ENCODE measurements at places on chromosomes 5 and 9. TPM values are rescaled to one million over a fixed set of nuclear protein-coding genes. Genes with fewer than 3 reads are reported as not detected.

GRCh38 chr9:78314953-78315870, 18.3 kb downstream of the PSAT1 start:
- no peak for DNase-seq

Gene IL3
- polyA plus RNA-seq, result not detected

Gene GAPVD1
- polyA plus RNA-seq, result 25.5 TPM

DNA sequence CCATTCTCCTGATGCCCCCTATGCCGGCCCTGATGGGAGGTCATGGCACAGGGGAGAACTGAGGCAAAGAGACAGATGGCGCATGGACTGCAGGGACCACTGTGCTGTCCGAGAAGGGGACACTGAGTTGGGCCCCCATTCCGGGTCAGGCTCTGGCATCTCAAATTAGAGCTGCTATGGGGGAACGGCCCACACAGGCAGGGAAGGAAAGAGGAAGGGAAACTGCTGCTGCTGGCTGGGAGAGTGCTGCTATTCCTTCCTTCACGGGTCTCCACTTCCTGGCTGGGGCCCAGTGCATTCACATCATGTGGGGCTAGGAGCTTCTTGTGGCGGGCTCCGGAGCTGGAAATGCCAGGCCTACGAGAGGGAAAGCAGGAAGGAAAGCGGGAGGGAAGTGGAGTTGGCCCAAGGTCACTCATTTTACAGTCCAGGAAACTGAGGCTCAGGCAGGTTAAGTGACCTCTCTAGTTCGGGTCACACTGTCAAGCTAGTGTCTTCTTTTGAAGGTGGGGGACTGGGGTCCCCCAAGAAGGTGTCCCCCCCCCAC, 1.3 kb upstream of the CARD19 start:
- no peak for DNase-seq

Gene ACOT12
- 2.9 TPM for polyA plus RNA-seq

GRCh38 chr5:6455571-6456200, 7.0 kb downstream of the UBE2QL1 start:
- DNase-seq, result no peak

Gene PRLR
- 24.7 TPM for polyA plus RNA-seq

DNA sequence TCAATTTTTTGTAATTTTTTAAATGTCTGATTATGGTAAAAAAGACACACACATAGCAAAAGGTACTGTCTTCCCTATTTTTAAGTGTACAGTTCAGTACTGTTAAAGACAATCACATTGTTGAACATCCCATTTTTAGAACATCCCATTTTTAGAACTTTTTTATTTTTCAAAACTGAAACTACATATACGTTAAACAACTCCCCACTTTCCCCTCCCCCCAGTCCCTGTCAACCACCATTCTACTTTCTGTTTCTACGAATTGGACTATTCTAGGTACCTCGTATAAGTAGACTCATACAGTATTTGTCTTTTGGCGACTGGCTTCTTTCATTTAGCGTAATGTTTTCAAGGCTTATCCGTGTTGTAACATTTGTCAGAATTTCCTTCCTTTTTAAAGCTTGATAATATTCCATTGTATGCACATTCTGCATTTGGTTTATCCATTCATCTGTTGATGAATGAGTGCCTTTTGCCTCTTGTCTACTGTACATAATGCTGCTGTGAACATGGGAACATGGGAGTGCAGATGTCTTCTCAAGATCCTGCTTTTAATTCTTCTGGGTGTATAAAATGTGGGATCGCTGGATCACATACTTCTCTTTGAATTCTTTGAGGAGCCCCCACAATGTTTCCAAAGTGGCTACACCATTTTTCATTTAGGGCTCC, 154.0 kb downstream of the PIK3R1 start:
- no peak for DNase-seq

DNA sequence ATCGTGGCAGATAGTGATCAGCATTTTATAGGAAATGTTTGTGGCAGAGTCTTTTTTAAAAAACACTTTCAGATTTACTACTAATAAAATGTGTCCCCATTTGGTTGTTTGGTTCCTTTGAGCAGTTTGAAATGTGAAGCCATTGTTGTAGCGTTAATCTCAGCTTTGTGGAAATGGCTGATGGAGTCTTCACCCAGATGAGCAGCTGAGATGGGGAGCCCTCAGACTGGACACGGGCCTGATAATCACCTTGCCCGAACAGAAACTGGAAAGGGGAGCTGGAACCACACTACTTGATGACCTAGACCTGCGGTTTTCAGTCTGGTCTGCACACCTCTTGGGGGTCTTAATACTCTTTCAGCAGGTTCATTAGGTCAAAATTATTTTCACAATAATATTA, 20.6 kb upstream of the ANP32B start:
- DNase-seq, result no peak

- peak; percentile 74 for DNase-seq
Observed at GRCh38 chr5:13478831-13479465, 465.5 kb downstream of the DNAH5 start.

GRCh38 chr5:82656341-82656761, 378.2 kb upstream of the RPS23 start:
- no peak for DNase-seq
